SJCRH30 (cell line): ENCODE measurements at places on chromosomes 7 and 10. TPM values are rescaled to one million over a fixed set of nuclear protein-coding genes. Genes with fewer than 3 reads are reported as not detected.
A peak's percentile ranks its signal among the peaks of the same experiment; 100 is the strongest.

DNA sequence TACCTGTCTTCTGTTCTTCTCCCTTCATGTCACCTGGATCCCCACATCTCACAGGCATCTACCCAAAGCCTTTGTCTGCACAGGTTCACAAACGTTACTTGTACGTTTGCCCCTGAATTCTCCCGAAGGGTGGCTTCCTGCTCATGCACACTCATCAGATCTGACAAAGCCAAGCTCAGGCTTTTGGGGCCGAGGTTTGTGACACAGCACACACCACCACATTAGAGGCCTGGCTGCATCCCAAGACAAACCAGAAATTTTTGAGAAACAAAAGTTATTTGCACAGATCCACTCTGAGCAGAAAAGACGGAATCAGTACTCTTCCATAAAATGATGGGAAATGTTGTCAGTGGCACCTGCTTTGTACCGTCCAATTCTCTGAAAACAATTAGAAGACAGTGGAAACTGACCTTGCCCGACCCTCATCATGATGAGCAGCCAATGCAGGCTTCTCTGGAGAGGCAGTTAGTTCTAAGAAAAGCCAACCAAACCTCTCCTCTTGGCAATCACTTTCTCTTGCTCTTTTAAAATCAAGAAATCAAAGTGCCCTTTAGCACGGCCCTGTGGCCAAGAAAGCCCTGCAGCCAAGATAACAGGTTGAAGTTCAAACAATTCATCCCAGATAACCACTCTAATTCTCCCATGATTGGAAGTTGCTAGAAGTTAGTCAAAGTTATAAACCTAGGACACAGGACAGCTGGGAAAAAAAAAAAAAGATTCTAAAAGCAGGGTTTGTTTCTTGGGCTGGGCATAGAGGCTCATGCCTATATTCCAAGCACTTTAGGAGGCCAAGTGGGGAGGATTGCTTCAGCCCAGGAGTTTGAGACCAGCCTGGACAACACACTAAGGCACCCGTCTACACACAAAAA lies 13.6 kb upstream of the SVIL start:
- DNase-seq = peak; percentile 26

DNA sequence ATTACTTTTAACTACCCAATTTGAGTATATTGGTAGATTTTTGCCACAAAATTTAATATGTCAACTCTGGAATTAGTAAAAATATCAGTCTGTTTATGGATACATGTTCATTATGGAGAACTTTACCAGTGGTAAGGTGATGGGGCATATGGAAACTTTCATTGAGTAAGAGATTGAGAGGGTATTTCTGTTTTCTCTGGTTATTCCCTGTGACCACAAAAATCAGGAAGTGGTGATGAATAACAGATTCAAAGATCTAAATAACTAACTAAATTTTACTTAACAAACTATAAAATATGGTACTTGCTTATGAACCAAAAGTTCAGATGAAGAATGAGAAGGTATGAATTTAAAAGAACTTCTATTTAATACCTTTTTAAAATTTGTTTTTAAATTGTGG lies 22.1 kb upstream of the STEAP4 start:
- DNase-seq = no peak

GRCh38 chr7:134454277-134454676 lies 4.6 kb downstream of the AKR1B1 start:
- no peak for DNase-seq

DNA sequence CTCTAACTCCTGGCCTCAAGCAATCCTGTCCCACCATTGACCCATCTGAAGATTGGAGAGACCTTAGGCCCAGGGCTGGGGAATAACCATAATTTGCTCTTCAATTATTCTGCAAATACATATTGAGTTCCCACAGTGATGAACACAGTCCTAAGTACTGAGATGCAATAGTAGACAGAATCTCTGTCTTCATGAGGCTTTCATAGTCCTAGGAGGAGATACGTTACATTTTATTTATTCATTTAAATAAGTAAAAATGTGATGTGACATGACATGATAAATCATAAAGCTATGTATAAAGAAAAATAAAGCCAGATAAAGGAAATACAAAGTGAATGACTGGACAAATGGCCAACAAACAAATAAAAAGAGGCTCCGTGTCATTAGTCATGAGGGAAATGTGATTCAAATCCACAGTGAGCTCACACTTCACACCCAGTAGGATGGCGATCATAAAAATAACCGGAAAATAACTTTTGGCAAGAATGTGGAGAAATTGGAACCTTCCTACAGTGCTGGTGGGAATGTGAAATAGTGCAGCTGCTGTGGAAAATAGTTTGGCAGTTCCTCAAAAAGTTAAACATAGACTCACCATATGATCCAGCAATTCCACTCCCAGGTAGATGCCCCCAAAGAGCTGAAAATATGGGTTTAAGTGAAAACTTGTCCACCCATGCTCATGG lies 52.1 kb upstream of the JCAD start:
- DNase-seq = peak; percentile 27

Gene FZD1
- total RNA-seq = 20.8 and 23.4 TPM in 2 replicates

DNA sequence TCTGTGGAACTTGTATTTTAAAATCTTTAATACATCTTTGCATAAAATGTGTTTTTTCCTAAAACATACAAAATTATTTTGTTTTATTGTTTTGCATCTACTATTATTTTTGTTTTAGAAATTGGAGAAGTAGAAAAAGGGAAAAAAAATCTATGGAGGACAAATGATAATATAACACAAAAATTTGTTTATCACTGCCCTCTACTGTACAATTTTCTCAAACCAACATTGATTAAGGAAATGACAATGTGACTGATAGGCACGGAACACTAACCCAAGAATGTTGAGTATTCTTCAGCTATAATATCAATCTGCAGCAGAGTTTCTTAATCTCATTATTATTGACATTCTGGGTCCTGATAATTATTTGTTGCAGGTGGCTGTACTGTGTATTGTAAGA lies 9.5 kb upstream of the ING3 start:
- DNase-seq = peak; percentile 64
